ENCODE measurements at places on chromosomes 5 and 9. TPM values are rescaled to one million over a fixed set of nuclear protein-coding genes. Genes with fewer than 3 reads are reported as not detected.

Gene PRDM9
- total RNA-seq, result not detected

Gene C9orf85
- total RNA-seq, result 17.3 TPM

Gene LAMC3
- total RNA-seq, result under 0.01 TPM

Gene DIRAS2
- total RNA-seq, result 0.26 TPM

Gene MTREX
- total RNA-seq, result 85.7 TPM

Gene TMEM171
- total RNA-seq, result under 0.01 TPM

Gene ACTBL2
- total RNA-seq, result under 0.01 TPM

Gene IL3
- total RNA-seq, result not detected

Gene HSPB3
- total RNA-seq, result 21.1 TPM

Gene SARDH
- total RNA-seq, result 9.0 TPM

Gene C5orf58
- total RNA-seq, result not detected

Gene ZDHHC11B
- total RNA-seq, result under 0.01 TPM

Gene PLAC8L1
- not detected for total RNA-seq

Gene ALG2
- 41.6 TPM for total RNA-seq

Gene SHC3
- total RNA-seq, result 7.7 TPM

Gene CEP72
- total RNA-seq, result 1.5 TPM

Gene WNK2
- under 0.01 TPM for total RNA-seq

Gene TRIP13
- 2.1 TPM for total RNA-seq

Gene ZDHHC11
- 2.5 TPM for total RNA-seq

Gene ZFP37
- total RNA-seq, result 5.1 TPM

Gene SCGB3A2
- total RNA-seq, result not detected

Gene PRELID2
- 27.9 TPM for total RNA-seq

Gene PCDHB3
- 0.77 TPM for total RNA-seq

Gene SHISAL2B
- total RNA-seq, result not detected

Gene CDKN2B
- 44.9 TPM for total RNA-seq

Gene PDE8B
- 0.26 TPM for total RNA-seq

Gene PCDHB9
- 0.99 TPM for total RNA-seq

Gene RXRA
- 14.6 TPM for total RNA-seq

Gene NME5
- 2.5 TPM for total RNA-seq

Gene C1QTNF3
- 1.2 TPM for total RNA-seq

Gene SLC45A2
- under 0.01 TPM for total RNA-seq

Gene F2RL1
- total RNA-seq, result 20.8 TPM

Gene ARID3C
- total RNA-seq, result under 0.01 TPM

Gene CTNNAL1
- 68.4 TPM for total RNA-seq

Gene SYK
- not detected for total RNA-seq

Gene ATOX1
- 48.5 TPM for total RNA-seq

Gene ASPN
- total RNA-seq, result 10.4 TPM

Gene PCDHB2
- total RNA-seq, result 4.6 TPM

Gene PCDHB12
- total RNA-seq, result 0.26 TPM

Gene DRD1
- 2.6 TPM for total RNA-seq

All from fibroblast of lung (primary cell).